Esophagus squamous epithelium (tissue), 5 donors: ENCODE measurements at places on chromosomes 3 and 15. TPM values are rescaled to one million over a fixed set of nuclear protein-coding genes. Genes with fewer than 3 reads are reported as not detected.

PPM1L gene
- 9.1 TPM for total RNA-seq

CLDN16 gene
- 0.64 TPM for total RNA-seq

RAD54L2 gene
- total RNA-seq: 18.7 TPM

DNA sequence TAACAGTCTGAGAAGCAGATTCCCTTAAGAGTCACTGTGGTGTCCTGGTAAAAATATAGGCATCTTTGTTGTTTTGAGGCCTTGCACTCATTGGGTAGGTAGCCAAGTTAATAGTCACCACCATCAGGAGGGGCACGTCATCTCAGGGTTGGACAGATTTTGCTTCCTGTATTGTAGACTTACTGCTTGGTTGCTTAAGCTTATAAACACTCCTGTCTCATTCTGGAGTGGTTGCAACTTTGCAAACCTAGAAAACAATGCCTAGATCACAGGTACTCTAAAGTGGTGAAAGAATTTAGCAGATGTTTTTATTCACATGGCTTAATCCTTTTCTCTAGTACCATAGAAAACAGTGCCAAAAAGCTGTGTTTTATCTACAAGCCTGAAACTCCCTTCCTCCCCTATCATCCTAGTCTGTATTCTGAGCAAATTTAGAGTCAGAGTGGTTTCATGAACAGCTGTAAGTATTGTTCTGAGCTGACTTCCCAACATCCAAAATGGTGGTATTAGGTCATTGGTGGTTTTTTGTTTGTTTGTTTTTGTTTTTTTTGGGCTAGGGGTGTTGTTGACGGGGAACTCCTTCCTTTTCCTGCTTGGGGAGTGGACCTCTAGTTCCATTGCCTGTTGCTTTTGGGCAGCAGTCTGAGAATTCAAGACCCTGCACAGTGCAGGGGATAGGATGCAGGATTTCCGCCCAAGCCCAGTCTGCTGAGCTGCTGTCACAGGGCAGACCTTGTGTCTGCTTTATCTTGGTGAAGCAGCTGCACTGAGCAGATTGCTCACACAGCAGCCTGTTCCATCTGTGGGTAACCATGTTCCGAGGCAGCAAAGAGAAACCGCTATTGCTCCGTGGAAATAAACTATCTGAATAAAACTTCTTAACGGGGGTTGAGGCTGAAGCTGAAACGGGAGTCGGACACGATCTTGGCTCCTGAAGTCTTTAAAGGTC is 202.0 kb downstream of the AKAP13 start:
- DNase-seq: no peak

DNA sequence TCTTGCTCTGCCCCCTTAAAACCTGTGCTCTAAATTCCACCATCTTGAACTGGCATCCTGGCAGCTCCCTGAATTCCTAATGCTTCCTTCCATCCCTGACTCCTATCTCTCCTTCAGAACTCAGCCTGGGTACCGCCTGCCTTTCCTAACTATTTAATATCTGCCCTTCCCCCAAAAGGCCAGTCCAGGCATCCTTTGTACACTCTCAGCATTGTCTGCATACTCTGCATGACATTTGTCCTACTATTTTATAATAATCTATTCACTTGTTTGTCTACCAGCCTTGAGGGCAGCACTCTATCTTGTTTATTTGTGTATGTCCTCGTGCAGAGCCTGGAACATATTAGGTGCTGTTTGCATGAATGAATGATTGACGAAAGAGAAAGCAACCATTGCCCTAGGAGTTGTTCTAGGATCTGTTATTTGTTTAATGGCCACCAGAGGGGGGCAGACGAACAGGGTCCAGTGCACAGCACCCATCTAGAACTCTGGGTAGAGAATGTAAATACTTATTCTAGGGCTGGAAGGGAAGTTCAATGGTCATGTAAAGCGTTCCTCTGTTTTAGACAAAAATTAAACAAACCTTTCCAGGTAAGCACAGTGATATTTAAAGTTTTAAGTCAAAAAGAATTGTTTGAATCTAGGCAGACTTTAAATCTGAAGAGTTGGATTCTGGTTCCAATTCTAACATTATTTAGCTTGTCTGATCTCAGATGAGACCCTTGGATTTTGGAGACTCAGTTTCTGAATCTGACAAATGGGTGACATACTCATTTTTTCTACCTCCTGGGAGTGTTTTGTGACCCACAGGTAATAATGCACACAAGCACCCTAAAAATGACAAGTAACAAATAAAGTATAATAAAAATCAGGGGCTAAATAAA is 125.8 kb upstream of the GALNT15 start:
- DNase-seq: no peak

DNA sequence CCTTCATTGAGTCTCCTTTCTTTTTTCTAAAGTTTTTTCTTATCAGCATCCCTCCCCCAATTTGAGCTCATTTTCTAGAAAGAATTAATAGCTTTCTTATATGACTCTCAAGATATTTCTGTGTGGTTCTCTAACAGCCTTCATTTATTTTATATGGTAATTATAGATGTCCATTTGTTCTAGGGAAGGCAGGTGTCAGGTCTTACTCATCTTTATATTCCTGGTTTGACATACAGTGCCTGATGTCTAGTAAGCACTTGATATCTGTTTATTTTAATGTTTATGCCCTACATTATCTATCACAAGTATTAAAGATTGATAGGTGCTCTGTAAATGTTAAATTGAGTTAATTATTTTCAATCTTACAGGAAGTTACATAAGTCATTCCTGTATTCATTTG is 426.7 kb upstream of the TPRG1 start:
- no peak for DNase-seq

DNA sequence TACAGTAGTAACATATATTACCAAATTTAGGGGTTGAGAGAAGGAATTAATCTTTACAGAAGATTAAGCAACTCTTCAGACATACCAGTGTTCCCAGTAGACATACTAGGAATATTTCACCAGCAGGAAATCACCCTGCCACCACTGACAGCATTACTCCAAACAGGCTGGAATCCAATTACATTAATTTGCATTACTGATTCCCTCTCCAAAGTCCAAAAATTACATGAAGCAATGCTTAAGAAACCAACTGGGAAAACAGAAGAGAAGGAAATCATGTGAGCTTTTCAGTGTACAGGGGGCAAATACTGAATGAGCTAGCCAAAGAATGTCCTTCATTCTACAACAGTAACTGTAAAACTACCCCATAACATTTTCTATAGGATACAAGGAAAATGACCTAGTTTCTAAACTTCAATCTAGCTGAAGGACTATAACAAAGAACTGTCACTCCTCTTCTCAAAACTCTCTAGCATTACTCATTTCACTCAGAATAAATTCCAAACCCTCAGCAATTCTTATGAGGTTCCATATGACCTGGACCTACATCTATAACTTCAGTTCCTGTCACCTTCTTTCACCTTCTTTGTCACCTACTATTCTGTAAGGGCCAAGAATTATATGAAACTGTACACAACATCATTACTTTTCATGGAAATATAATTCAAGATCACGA is 72.7 kb downstream of the INO80 start:
- DNase-seq: no peak

DNA sequence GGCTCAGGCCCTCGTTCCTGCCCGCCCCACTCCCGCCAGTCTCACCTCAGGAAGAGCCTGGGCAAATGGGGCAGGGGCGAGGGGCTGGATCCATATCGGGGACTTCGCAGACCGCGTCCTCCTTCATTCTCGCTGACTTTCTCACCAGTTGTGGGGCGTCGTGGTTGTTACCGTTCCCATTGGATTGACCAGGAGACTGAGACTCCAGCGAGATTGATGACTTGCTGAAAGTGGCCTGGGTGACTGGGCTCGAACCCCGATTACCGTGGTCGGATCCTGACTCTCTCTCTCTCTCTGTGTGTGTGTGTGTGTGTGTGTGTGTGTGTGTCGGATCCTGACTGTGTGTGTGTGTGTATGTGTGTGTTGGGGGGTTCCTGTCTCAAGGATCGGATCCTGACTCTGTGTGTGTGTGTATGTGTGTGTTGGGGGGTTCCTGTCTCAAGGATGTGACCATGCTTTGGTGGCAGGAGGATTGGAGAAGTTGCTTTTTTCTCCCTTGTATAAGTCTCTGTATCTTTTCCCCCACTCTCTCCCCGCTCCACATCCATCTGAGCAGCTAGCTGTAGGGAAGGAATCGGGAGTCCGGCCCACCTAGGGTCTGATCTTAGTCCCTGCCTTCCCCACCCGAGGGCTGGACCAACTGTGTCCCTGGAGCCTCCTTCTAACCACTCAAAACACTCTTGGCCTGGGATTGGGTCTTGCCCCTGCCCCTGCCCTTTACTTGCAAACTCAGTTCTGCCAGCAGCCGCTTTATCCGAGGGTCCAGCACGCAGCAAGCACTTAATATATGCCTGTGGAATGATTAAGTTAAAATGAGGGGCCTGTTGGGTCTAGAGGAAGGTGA is 603 bp downstream of the PLEKHO2 start:
- no peak for DNase-seq

DNA sequence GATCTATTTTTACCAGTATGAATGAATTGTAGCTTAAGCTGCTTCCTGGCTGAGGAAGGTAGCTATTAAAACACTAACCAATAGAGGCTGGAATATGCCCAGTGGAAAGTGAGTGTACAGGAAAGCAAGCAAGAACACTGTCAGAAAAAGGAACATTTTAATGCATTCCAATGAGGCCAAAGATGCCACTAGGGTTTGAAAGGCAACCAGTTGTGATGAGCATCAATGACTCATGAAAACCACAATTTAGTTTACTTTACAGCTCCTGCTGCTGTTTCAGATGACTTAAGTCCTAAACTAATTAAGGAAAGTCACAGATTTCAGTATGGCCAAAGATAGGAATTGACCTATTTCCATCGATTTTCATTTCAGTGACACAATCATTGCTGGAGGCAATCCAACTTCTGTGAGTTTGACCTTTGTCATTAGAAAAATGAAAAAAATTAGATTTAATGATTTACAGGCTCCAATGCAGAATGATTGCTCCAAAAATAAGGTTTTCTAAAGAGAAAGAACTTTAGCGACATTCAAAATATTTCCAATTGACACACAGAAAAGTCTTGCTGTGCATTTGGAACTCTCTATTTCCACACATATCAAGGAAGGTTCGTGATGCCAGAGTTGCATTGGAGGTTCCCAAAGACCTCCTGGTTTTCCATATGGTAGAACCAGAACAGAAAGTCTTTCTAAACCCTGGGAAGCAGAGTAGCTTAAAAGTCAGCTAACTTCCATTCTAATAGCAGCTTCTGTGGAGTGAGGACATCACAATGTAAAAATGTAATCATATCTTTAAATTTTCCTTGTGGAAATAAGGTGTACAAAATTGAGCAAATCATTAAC is 103.0 kb downstream of the SUCNR1 start:
- DNase-seq: no peak
